ENCODE measurements at places on chromosomes 2 and 18.
A peak's percentile ranks its signal among the peaks of the same experiment; 100 is the strongest.

DNA sequence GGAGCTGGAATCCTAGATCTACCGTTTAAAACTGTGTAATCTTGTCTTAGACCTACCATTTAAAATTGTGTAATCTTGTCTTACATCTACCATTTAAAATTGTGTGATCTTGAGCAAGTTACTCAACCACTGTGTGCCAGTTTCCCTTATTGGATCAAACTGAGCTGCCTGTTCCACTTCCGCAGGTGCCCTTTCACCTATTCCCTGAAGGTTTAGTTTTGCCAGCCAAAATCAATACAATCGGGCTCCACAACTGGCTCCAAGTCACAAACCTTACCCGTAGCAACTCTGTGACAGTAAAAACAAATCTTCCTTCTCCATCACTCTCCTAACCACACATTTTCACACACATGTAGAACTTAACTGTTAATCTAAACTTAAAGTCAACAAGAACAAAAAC, 20.1 kb downstream of the DOCK10 start:
- no peak overlapping the region for H3K27ac ChIP-seq
- no peak overlapping the region for H3K4me3 ChIP-seq
- H3K4me1 ChIP-seq, result no peaks in the 10 kb centered on the region
- no peaks in the 10 kb centered on the region for H3K36me3 ChIP-seq
- H3K27me3 ChIP-seq, result no peaks in the 10 kb centered on the region

GRCh38 chr2:121191191-121192170, 93.5 kb downstream of the TFCP2L1 start:
- no peak for DNase-seq
- H3K4me3 ChIP-seq, result no peak overlapping the region
- no peaks in the 10 kb centered on the region for H3K27me3 ChIP-seq
- H3K36me3 ChIP-seq, result no peaks in the 10 kb centered on the region
- peak overlapping the region; percentile 52 for H3K27ac ChIP-seq

DNA sequence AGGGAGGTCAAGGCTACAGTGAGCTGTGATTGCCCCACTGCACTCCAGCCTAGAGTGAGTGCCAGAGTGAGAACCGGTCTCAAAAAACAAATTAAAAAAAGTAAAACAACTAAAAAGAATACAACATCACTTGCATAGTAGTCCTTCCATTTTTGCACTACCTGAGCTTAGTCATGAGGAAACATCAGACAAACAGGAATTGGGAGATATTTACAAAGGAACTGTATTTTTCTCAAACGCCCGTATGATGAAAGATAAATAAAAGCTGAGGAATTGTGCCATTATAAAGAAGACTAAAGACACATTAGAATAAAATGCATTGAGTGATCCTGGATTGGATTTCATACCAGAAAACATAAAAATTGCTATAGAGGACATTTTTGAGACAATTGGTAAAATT, 50.0 kb upstream of the ATP8B1 start:
- H3K36me3 ChIP-seq, result no peaks in the 10 kb centered on the region
- H3K27ac ChIP-seq, result no peak overlapping the region
- H3K27me3 ChIP-seq, result no peaks in the 10 kb centered on the region
- H3K4me3 ChIP-seq, result no peak overlapping the region

DNA sequence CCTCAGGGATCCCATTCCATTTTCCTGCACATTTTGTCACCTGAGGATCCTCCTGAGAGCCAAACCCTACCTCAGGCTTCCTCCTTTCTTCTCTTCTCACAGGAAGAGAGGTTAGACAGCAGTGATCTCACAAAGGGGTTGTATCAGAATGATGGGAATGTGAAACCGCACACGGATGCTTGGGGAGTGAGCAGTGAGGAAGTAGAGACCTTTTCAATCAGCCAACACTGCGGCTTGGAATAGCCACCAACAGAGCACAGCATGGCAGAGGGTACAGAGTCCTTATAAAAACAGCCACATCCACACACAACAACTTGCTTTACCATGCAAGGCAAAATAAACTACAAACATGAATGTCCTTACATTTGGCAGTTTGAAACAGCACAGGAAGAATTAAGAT, 8.7 kb downstream of the TMEM182 start:
- no peaks in the 10 kb centered on the region for H3K4me1 ChIP-seq
- H3K36me3 ChIP-seq, result no peaks in the 10 kb centered on the region
- H3K27ac ChIP-seq, result no peak overlapping the region
- no peak for DNase-seq

DNA sequence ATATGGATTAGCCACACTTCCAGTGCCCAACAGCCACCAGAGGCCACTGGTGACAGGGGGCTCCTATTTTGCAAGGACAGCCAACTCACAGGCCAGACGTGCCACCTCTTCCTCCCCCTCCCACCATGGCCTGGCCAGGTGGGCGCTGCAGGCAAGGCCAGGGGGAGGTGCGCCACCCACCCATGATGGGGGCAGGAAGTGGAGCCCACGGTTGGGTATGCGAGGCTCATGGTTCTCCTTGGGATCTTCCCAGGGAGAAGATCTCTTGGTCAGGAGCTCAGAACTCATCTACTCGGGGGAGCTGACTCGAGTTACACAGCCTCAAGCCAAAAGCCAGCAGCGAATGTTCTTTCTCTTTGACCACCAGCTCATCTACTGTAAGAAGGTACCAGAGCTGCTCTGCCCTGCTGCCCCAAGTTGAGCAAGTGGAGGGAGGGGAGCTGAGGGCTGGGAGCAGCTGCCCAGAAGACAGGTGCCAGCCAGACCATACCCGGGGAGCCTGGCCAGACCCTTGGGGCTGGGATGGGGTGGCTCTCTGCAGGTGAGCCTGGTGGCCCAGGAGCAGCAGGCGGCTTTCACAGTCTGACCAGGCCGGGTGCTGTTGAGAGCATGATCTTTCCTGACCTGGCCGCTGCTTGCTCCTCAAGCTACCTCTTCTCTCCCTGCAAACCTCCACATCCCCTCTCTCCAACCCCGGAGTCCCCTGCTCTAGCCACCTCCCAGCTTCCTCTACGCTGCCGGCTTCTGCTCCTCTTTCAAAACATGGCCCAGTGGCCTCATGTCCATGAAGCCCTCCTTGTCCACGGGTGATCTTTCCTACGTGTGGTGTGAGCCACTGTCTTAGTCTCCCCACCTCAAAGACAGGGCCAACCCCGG, 49.8 kb downstream of the FAM168B start:
- peaks cover 6% of the 10 kb centered on the region for H3K27me3 ChIP-seq
- no peaks in the 10 kb centered on the region for H3K4me1 ChIP-seq
- no peak for DNase-seq
- H3K36me3 ChIP-seq, result no peaks in the 10 kb centered on the region
- no peak overlapping the region for H3K27ac ChIP-seq

DNA sequence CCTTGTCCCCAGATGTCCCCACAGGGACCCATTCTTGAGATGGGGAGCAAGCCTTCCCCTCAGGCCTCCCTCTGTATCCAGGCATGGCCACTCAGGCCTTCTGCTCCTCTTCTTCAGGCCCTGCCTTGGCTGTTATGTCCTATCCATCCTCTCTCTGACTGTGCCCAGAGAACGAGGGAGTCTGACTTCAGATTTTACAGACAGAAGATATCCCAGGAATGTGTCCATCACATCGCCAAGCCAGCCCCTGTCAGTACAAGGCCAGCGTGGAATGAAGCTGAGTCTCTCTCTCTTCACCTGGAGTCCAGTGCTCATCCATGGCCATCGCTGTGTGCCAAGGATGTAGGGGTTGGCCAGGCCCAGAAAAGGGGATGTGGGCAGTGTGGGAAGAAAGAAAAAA, 57.6 kb downstream of the SDC1 start:
- peaks cover 17% of the 10 kb centered on the region for H3K4me1 ChIP-seq
- H3K4me3 ChIP-seq, result no peak overlapping the region
- no peaks in the 10 kb centered on the region for H3K27me3 ChIP-seq
- H3K36me3 ChIP-seq, result no peaks in the 10 kb centered on the region
- DNase-seq, result no peak
- no peak overlapping the region for H3K27ac ChIP-seq

GRCh38 chr2:168052773-168053172, 194.6 kb downstream of the STK39 start:
- DNase-seq, result no peak
- H3K27me3 ChIP-seq, result no peaks in the 10 kb centered on the region
- H3K4me3 ChIP-seq, result no peak overlapping the region
- peaks cover 2% of the 10 kb centered on the region for H3K4me1 ChIP-seq
- no peak overlapping the region for H3K27ac ChIP-seq

- H3K4me3 ChIP-seq, result no peak overlapping the region
- no peaks in the 10 kb centered on the region for H3K4me1 ChIP-seq
- H3K27ac ChIP-seq, result no peak overlapping the region
- DNase-seq, result no peak
Measured at GRCh38 chr2:72990695-72991438, 73.5 kb downstream of the EMX1 start.

GRCh38 chr2:174590928-174591648, 6.5 kb downstream of the WIPF1 start:
- peak overlapping the region; percentile 14 for H3K27ac ChIP-seq
- peaks cover 3% of the 10 kb centered on the region for H3K4me1 ChIP-seq
- H3K4me3 ChIP-seq, result no peak overlapping the region
- no peaks in the 10 kb centered on the region for H3K27me3 ChIP-seq
- no peak for DNase-seq

GRCh38 chr2:88458633-88459032, 6.1 kb upstream of the FOXI3 start:
- no peak overlapping the region for H3K27ac ChIP-seq
- no peaks in the 10 kb centered on the region for H3K36me3 ChIP-seq
- H3K4me1 ChIP-seq, result no peaks in the 10 kb centered on the region
- H3K27me3 ChIP-seq, result peaks cover 6% of the 10 kb centered on the region
- no peak overlapping the region for H3K4me3 ChIP-seq

All from esophagus squamous epithelium (tissue), 5 donors.